HuH-7.5 (cell line): ENCODE measurements at places on chromosomes 6 and 20.

DNA sequence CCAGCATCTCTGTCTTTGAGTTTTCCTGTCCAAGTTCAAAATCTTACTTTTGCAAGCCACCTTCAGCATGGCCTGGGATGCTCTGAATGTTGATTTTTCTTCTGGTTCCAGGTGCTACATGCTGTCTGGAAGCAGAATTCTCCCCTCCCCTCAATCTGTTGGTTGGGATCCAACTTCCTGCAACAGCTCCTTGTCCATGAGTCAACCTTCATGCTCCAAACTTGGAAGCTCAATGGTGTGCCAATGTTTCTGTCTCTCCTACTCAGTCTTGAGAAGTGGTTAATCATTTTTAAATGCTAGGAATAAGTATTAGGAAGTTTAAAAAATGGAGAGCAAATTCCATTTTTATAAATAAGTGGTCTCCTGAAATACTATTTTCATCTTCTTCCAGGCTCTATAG is 33.2 kb upstream of the PLEKHG1 start:
- DNase-seq, result no peak

DNA sequence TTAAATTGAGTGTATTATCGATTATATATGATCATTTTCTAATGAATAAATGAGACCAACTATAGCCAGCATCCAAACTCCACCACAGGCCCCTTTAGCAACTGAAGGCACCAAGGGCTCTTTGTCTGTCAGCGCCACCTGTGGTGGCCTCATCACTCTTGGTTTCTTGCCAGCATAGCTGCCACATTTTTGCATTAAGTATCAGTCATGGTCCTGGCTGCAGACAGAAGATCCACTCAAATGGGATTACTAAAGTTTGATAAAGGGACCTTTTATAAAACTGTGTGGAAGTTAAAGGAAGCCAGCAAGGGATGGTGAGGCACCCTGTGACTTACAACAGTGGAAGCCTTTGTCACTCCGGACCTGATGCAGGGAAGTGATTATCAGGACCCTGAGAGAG is 162.9 kb downstream of the C6orf118 start:
- DNase-seq, result no peak

- DNase-seq, result no peak
Measured at GRCh38 chr6:306641-307061, 14.4 kb downstream of the DUSP22 start.

DNA sequence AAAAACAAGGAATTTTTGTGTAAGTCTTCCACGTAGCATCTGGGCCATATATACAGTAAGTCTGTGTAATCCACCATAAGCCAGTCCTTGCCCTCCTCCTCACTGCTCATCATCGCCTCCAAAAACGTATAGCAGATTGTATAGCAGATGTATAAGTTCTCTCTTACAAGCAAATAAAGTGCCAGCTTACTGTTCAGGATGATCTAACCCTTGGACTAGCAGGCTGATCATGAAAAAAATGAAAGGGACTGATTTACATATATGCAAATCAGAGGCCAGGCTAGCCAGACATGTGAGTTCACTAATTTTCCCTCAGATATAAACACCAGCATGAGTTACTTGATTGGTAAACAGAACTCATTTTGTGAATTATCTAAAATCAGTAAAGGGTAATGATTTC is 171.5 kb downstream of the LY86 start:
- DNase-seq, result no peak

DNA sequence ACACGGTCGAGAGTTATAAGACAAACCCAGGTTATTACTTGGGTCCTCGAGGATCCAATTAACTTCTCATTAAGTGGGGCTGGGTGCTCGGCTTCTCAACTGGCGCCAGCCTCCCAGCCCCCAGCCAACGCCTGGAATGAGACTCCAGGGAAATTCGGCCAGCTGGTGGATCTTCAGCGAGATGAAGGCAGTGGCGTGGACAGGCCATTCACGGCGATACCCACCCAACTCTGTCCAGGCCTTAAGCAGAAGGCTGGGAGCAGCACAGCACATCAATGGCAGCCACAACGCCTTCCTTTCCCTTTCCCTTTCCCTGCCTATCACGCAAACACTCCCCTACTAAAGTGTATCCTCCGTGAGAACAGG is 868 bp downstream of the METTL24 start:
- no peak for DNase-seq

DNA sequence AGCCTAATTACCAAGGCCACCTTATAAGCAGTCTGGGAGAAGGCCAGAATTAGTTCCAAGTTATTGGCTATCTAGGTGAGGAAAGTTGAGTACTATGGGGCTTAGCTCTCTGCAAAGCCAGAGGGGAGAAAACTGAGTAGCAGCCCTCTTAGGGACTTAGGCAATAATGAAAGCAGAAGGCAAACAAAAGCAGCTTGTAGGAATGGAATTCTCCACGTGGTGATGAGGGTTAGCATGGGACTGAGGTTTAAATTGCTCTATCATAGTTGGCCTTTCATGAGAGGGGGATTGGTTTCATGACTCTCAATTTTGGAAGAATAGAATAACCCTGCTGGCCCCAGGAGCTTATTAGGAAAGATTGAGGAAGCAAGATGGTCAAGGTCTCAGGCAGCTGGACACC is 7.0 kb upstream of the UBE2J1 start:
- no peak for DNase-seq

GRCh38 chr6:152309006-152309405 is 328.2 kb downstream of the SYNE1 start:
- DNase-seq, result no peak

DNA sequence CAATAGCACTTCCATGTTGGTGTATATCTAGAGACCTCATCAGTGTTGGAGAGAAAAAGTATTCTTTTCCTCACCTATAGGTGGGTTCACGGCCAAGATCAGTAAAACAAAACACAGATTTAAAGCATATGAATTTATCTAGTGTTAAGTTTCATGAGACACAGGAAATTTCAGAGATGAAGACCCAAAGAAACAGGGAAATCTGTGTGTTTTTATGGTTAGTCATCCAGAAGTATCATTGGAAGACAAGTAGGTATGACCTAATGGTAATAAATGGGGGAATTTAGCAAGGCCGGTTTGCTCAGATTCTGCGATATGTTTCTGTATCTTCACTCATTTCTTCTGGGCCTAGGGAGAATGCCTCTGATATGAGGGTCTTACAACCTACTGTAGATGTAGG is 419.6 kb upstream of the MARCKS start:
- DNase-seq, result no peak

DNA sequence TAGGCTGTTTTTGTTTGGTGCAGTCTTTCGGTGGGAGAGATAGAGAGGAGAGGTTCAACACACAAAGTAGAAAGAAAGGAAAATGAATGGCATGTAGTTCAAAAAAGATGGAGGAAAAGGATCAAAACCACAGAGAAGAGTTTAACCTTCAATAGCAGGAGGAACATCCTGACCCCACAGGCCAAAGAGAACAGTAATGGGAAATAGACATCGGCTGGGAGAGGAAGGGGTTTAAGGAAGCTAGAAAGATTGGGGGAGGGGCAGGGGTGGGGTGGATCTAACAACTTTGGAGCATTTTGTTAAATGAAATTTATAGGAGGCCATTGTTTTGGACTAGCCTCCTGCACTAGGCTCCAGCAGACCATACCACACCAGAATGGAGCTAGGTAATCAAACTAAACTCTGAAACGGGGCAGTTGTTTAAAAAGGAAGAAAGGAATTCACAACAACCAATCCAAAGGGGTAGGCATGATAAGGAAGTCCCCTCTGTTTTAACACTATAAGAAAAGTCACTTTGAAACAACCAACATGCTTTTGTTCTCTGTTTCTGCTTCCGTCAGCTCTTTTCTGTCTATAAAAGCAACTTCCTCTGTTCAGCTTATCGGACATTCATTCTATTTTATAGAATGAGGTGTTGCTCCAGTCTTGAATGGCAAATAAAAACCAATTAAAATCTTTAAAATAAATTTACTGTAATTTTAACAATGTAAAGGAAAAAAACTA is 82.6 kb downstream of the EPB41L2 start:
- no peak for DNase-seq

DNA sequence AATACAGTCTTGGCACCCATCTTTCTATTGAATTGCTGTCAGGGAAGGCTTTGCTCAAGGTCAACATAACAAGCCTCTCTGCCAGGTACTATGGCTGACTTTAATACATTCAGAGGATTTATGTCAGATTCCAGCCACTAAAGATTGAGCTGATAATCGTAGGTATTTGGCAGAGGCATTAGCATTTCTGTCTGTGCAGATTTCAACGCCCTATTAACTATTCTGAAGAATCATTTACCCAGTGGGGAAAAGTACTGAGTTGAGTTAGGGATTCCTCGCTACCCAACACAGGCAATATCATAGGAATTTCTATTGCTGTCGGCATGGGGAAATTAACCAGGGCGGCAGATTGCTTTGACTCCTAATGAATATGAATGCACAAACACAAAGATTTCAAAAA is 233.7 kb upstream of the SPTLC3 start:
- no peak for DNase-seq

DNA sequence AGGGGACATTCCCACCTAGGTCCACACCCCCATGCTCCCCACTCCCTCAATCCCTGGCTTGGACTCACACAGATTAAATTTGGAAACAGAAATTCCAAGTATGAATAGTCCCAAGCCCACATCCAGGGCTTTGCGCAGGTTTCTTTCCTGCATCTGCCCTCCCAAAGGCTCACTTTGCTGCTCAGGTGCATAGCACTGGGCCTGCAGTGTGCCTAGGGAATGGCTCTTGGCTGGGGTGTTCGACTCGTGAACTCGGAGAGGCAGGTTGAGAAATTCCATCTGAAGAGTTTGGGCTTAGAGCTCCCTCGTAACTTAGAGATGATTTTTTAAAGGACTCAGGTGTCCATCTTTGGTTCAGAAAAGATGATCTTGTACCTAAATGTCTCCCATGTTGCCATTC is 14.8 kb upstream of the SF3B5 start:
- DNase-seq, result no peak

GRCh38 chr6:163780994-163781393 is 366.5 kb downstream of the QKI start:
- no peak for DNase-seq

GRCh38 chr6:24145690-24146131 is 19.7 kb downstream of the NRSN1 start:
- no peak for DNase-seq

DNA sequence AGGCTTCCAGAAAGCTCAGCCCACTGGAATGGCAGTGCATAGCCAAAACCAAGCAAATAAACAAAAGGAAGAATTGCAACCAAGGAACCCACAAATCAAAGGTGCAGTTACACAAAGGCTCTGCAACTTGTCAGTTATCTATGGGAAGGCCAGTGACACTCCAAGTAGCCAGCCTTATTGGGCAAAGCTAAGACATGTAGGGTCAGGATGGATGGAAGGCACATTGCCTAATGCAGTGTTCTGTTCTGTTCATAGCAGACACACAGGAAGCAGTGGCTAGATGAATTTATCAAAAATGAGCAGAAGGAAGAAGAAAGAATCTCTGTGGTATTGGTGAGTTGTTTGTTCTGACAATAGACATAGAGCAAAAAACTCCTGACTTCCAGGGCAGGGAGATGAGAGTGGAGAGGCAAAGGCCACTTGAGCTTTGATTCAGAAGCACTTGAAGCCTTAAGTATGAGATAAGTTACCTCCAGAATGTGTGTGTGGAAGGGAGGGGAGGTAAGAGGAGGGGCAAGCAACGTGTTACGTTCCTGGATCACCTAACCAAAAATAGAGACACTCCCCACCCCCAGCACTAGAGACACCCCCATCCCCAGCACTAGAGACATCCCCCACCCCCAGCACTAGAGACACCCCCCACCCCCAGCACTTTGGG is 57.9 kb upstream of the AKAP12 start:
- DNase-seq, result no peak

GRCh38 chr20:10178727-10179313 is 39.8 kb upstream of the SNAP25 start:
- DNase-seq, result no peak

GRCh38 chr6:41626917-41627316 is 11.4 kb upstream of the MDFI start:
- no peak for DNase-seq

- DNase-seq, result no peak
Measured at GRCh38 chr6:162377735-162378134, 349.8 kb downstream of the PRKN start.

DNA sequence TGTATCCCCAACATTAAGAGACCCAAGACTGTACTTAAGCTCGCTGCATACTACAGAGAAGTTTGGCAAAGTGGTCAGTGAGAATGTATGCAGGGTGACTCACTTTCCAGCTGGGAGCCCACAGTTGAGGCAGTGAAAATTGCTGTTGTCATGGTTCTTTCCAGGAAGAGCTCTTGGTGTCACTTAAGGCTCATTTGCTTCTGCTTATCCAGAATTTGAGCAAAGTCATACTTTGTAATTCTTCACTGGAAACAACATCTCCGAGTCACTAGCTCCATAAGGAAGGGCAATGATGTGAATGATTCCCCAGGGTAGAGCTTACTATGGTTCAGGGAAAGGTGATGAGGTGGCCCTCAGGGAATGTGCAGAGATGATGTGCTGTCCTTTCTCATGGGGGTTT is 65.4 kb upstream of the FBXL4 start:
- no peak for DNase-seq

GRCh38 chr6:53910834-53911233 is 116.0 kb downstream of the LRRC1 start:
- DNase-seq, result no peak

- DNase-seq, result no peak
Measured at GRCh38 chr20:20407891-20408805, 40.2 kb downstream of the INSM1 start.

- peak; percentile 46 for DNase-seq
Measured at GRCh38 chr6:169723991-169724493, 258 bp downstream of the PHF10 start.

- DNase-seq, result no peak
Measured at GRCh38 chr20:49821870-49822331, 9.3 kb downstream of the SLC9A8 start.

GRCh38 chr6:30806581-30807183 is 62.3 kb upstream of the IER3 start:
- no peak for DNase-seq
